ENCODE measurements at places on chromosomes 13 and 19.

GRCh38 chr19:50803633-50804419 lies 13.6 kb downstream of the ACP4 start:
- DNase-seq = peak; percentile 53

DNA sequence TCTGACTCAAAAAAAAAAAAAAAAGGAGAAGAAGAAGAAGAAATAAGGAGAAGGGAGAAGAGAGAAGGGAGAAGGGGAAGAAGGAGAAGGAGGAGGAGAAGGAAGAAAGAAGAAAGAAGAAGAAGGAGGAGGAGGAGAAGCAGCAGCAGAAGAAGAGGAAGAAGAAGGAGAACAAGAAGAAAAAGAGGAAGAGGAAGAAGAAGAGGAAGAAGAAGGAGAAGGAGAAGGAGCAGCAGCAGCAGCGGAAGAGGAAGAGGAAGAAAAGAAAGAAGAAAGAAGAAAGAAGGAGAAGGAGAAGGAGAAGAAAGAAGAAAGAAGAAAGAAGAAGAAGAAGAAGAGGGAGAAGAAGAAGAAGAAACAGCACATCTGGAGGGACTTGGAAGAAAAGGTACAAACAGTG lies 4.1 kb upstream of the CNN1 start:
- DNase-seq = no peak

DNA sequence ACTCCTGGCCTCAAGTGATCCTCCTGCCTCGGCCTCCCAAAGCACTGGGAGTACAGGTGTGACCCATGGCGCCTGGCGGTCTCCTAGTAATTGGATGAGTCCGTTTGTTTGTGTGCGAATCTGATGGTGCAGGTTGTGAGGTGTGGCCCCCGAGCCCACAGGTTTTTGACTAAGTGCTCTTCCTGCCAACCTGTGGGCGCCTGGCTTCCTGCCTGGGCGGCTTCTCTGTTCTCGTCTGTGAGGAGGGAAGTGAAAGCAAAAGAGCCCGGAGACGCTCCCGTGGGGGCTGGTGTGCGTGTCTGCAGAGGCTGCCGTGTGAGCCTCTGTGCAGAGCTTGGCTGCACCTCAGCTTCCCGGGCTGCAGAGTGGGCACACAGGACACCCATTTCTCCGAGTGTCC lies 10.0 kb downstream of the ARHGAP45 start:
- DNase-seq = peak; percentile 32

DNA sequence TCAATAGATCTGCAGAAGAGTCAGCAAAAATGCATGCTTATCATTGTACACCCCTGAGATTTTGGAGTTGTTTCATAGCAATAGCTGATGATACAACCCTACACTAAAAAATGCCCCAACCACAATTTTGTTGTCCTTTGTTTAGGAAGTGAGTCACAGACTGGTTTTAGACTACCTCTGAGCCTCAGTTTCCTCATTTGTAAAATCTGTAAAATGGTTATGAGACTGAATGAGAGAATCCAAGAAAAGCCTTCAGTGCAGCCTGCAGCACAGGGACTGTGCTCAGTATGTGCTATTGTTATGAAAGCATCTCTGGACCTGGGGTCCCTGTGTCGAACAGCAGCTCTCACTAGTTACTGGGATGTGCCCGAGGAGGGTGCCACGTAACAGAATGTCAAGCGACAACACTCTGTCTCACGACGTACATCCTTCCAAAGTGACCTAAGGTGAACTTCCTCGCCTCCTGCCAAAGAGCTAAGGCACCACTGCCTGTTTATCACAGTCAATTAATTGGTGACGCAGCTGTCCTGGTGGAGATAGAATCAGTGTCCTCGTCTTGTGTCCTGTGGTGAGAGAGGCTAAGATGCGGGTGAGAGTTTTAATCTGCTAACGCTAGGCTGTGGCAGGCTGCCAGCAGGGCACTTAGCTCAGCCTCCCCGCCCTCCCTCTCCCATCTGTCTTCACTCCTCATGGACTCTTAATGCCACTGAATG lies 18.1 kb downstream of the DHRS12 start:
- peak; percentile 92 for DNase-seq

DNA sequence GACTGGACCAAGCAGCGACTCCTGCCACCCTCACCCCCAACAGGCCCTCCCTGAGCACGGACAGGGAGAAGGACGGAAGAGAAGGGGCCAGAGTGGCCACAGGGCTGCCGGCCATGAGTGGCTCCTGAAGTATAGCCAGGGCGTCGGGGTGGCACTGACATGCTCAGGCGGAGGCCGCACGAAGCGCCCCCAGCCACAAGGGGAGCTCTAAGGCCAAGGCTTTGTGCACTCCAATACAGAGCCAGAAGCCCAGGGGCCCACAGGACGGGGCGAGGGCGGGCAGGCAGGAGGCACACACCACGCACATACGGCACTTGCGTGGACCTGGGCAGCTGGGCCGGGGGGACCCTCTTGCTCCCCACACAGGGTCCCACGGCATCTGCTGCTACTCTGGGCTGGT lies 52.0 kb downstream of the KLF2 start:
- peak; percentile 27 for DNase-seq

- DNase-seq = no peak
These were observed 2.9 kb downstream of the ZNF835 start for GRCh38 chr19:56668676-56669075.
